Occipital lobe (tissue), 3 donors: ENCODE measurements at places on chromosomes 1 and 21. TPM values are rescaled to one million over a fixed set of nuclear protein-coding genes. Genes with fewer than 3 reads are reported as not detected.

- DNase-seq = peak; percentile 38
Observed at GRCh38 chr1:92755541-92756461, 29.1 kb downstream of the EVI5 start.

DNA sequence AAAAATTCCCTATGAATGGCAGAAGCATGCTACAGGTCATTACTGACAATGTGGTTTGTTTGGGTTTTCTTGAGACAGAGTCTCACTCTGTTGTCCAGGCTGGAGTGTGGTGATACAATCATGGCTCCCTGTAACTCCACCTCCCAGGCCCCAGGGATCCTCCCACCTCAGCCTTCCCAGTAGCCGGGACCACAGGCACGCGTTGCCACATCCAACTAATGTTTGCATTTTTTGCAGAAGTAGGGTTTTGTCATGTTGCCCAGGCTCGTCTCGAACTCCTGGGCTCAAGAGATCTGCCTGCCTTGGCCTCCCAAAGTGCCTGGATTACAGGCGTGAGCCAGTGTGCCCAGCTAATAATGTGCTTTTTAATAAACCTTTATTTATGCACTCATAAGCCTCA lies 259.1 kb downstream of the NFIA start:
- no peak for DNase-seq

- no peak for DNase-seq
Observed at GRCh38 chr1:156025876-156026275, 5.1 kb upstream of the SSR2 start.

DNA sequence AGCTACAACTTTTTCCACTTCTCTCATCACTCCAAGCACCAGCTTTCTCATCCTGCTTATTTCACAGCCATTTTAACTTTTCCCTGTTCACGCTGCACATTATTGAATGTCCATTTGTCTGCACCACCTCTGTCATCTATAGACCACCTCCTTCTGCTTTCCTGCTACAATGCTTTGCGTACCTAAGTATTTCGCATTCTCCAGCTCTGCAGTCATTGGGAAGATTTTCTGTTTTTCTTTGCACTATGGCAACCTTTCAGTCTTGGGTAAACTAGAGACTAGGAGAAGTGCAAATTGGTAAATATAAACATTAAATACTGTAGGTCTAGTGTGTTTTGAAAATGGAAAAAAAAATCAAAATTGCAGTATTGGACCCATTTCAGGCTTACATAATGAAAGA lies 835 bp downstream of the CCDC30 start:
- DNase-seq = no peak

DNA sequence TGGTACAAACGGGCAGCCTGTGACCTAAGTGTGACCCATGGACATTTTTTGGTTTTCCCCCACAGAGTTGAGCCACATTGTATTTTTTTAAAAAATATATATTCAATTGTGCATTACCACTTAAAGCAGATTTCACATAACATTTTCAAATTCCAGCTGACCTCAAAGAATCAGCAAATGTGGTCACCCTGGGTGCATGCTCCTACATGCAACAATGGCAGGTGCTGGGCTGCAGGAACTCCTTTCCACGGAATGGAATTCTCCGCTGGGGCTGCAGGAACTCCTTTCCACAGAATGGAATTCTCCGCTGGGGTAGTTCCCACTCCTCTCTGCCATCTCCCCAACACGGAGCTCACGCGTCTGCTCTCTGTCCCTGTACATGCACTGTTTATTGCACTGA lies 68.7 kb downstream of the MAP10 start:
- DNase-seq = no peak

DNA sequence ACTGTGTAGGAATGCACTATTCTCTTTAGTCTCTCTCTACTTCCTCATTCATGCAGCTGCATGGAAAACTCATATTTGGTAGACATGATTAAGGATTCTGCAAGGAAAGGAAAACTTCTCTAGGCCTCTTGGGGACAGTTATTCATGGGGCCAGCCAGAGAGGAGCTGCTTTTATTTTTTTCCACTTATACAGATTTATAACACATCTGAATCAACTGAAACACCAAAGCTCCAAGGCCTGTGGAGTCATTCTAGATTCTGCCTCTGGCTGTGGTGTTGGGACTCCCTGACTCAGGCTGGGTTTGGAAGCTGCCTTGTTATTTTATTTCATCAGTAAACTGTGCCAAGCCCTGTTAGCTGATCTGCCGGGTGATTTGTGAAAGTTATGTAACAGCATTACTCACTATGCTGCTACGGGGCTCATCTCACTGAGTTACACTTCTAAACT lies 83.9 kb upstream of the EDEM3 start:
- peak; percentile 39 for DNase-seq

GRCh38 chr1:236904892-236905741 lies 99.1 kb downstream of the MT1HL1 start:
- DNase-seq = no peak

DNA sequence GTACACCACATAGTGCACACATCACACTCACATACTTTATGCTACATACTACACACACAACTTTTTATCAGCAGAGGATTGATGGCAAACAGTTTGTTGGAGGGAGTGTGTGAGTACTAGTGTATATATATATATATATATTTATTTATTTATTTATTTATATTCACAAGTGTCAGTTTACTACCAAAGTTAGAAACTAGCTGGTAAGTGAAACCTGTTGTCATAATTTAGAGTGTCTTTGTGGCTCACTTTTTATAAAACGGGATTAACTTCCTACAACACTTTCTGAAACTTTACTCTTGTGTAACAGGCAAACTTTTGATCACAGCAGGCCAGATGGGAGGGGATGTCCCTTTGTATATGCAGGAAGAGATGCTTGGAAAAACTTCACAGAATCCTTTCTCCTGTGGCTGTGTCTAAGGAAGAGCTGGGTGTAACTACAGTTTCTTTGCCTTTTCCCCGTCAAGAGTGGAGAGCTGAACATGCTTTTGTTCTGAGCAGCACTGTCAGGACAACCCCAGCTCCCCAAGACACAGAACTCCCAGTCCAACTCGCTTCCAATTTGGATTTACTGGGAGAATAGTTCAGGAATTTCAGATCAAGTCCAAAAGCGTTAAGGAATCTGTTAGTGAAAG lies 1.9 kb upstream of the SAMD13 start:
- no peak for DNase-seq

- no peak for DNase-seq
Observed at GRCh38 chr1:110107867-110108469, 4.3 kb upstream of the UBL4B start.

DNA sequence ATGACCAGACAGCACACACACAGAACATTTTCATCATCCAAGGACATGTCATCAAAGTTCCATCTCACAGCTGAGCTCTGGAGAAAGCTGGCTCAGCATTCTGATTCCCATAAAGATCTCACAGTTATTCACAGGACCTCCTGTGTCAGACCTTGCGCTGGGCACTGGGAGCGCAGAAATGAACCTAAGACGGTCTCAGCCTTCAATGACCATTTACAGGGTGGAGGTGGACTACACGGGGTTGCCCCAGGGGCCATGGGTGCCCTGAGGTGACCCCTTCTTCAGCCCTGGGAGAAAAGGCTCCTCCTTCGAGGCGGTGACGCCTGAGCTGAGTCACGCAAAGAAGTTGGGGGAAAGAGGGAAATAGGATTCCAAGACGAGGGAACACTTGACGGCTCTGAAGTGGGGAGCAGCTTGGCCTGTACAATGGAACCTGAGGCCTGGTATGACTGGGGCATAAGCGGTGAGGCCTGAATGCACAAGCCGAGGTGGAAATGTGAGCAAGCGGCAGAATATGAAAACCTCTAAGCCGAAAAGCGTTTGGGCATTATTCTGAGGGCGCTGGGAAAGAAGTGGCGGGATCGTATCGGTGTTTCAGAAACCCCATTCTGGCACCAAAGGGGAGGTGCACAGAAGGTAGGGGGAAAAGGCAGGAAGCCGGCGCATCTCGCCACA lies 797 bp downstream of the CC2D1B start:
- peak; percentile 8 for DNase-seq

- no peak for DNase-seq
Observed at GRCh38 chr1:101667761-101668160, 329.0 kb downstream of the OLFM3 start.

Gene ETV3L
- not detected for total RNA-seq

Gene ANKRD65
- total RNA-seq = 1.4 TPM

Gene GPR37L1
- total RNA-seq = 1.1 TPM

Gene NUP210L
- under 0.01 TPM for total RNA-seq

Gene NR1I3
- 0.47 TPM for total RNA-seq

Gene NBPF12
- 17.9 TPM for total RNA-seq

Gene SRSF4
- 38.4 TPM for total RNA-seq

Gene IL23R
- total RNA-seq = not detected

Gene CFHR2
- total RNA-seq = not detected

Gene TRIM58
- total RNA-seq = 3.1 TPM
